ENCODE measurements at places on chromosomes 6 and 20.

DNA sequence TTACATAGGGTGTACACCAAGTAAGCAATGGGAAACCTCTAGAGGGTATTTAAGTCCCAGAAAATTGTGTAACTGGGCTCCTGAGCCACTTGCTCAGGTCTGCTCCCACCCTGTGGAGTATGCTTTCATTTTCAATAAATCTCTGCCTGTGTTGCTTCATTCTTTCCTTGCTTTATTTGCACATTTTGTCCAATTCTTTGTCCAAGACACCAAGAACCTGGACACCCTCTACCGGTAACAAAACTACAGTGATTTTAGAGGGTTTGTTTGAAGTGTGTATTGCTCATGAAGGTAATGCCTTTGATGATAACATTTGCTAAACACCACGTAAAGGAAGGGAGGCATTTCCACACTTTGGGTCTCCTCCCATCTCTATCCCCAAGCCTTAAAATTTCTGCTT is 46.2 kb downstream of the MYB start:
- no peak for DNase-seq

- no peak for DNase-seq
Measured at GRCh38 chr6:84763886-84764331, 489 bp downstream of the TBX18 start.

DNA sequence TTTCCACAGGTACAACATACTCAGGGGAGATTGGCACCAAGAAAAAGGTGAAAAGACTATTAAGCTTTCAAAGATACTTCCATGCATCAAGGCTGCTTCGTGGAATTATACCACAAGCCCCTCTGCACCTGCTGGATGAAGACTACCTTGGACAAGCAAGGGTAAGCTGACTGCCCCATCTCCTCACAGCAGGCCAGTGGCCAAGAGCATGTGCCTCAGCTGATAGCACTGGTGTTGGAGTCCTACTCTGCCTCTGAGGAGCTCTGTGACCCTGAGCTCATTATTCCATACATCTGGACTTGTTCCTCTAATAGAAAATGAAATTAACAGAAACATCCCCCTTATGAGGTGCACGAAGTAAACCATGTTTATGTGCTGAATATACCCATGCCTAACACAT is 102.8 kb downstream of the MTFR2 start:
- no peak for DNase-seq

DNA sequence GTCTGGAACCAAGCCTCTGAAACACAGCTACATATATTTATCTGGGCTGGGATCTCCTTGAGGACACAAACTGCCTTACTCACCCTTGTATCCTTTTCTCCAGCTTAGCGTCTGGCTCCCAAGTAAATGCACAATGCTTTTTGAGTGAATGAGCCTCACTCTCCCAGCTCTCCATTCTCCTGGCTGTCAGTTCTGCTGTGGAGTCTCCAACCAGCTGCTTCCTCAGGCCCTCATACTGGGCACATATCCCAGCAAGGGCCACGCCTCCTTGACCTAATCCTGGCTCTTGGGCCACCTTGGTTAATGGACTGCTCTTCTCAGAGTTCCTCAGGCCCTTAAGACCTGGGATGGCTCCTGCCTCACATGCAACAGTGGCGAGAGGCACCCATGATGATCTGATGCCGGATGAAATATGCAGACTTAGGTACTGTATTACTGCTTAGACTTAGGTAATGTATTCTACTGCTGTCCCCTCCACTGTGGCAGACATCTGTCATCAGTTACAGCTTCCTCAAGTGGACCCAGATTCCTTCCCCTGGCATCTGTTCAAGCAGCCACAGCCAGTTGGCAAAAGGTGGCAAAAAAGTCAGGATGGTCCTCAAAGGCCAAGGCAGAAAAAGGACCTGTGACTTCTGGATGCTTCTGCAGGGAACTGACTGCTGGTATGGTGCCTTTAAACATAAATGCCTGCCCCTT is 16.5 kb downstream of the SNHG17 start:
- no peak for DNase-seq

DNA sequence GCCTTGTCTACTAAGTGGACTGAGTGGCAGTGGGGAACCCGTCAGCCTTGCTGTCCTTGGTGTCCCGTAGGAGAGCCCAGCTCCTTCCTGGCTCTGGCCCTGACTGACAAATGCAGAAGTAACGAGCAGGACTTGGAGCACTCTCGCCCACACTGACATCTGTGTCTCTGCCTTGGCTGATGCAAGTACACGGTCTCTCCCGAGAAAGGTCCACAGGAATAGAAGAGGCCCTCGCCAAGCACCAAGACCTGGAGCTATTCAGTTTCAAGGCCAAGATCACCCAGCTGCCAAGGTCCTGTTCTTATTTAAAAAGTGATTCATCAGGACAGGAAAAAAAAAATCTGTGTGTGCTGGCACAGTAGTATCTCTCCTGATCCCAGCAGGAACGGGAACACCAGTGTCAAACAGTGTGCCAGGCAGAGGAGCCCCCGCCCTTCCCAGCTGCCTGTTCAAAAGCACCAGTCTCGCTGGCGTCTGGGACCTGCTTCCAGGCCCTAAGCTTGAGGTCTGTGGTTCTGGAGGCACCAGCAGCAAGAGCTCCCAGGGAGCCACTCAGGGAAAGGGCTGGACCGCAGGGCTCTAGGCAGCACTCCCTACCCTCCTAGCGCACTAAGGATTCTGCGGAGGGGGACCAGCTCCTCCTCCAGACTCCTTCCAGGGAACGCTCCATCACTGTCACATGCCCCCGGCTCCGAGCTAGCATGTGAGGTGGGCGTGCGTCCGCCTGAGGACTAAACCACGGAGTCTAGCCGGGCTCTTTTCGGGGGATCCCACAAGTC is 376.9 kb downstream of the RNGTT start:
- no peak for DNase-seq

GRCh38 chr6:170100046-170100445 is 190.8 kb downstream of the DLL1 start:
- no peak for DNase-seq

- DNase-seq: no peak
Measured at GRCh38 chr6:162538643-162539064, 188.9 kb downstream of the PRKN start.

GRCh38 chr20:50249447-50250388 is 59.1 kb downstream of the CEBPB start:
- DNase-seq: no peak

Data from activated CD8-positive, alpha-beta memory T cell treated with anti-CD3 and anti-CD28 coated beads for 1 hour (primary cell).